ENCODE measurements at places on chromosomes 4 and X.

- no peak for DNase-seq
These were observed 347.5 kb downstream of the NKX6-1 start for GRCh38 chr4:84151574-84151973.

GRCh38 chrX:12463873-12464272, 325.6 kb downstream of the FRMPD4 start:
- no peak for DNase-seq

- no peak for DNase-seq
These were observed 18.6 kb downstream of the MEPE start for GRCh38 chr4:87851332-87851731.

- DNase-seq: no peak
These were observed 4.9 kb downstream of the LYAR start for GRCh38 chr4:4284827-4285618.

DNA sequence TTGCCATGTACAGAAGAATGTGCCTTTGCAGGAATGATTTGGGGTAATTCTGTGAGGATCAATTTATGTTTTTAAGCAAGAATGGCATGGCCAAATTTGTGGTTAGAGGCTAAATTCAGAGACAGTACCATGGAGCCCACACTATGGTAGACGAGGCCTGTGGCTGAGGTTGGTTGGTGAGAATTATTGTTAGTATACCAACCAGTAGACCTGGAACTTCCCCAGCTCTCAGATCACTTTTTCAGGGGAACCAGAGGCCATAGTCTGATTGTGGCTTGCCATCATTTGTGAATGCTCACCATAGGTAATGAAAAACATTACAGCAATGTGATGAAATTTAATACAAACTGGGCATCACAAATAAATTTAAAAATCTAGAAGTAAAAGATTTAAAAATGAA, 56.3 kb downstream of the SHISA3 start:
- DNase-seq: no peak

DNA sequence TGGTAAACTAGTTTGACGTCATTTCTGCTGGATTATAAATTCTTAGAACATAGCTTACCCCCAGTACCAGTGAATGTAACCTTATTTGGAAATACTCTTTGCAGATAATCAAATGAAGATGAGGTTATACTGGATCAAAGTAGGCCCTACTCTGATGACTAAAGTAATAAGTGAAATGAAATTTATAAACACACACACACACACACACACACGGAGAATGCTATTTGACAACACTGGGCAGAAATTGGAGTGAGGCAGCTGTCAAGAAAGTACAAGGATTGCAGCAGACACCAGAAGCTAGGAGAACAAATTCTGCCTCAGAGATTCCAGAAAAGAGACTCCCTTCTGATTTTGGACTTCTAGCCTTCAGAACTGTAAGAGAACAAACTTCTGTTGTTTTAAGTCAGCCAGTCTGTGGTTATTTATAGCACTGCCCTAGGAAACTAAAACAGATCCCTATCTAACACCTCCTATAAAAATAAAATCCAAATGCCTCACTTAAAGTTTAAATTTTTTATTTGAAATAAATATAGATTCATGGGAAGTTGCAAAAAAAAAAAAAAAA, 448.6 kb downstream of the PCDH18 start:
- no peak for DNase-seq

GRCh38 chr4:29002151-29002550, 1718.0 kb upstream of the PCDH7 start:
- no peak for DNase-seq

DNA sequence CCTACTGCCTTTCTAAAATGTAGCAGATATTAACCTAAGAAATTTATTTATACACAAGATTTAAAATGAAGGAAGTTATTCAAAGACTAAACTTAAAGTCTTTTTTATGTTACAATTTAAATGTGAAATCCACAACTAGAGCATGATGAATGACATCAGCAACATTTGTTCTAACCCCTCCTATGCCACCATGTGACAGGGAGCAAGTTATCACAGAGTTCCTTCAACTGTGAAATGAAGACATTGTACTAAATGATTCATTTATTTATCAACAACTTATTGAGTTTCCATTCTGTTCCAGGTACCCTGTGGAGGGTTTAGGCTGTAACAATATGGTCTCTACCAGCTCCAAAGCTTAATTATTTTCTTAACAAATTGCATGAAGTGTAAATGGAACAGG, 76.9 kb downstream of the SLC39A8 start:
- no peak for DNase-seq

DNA sequence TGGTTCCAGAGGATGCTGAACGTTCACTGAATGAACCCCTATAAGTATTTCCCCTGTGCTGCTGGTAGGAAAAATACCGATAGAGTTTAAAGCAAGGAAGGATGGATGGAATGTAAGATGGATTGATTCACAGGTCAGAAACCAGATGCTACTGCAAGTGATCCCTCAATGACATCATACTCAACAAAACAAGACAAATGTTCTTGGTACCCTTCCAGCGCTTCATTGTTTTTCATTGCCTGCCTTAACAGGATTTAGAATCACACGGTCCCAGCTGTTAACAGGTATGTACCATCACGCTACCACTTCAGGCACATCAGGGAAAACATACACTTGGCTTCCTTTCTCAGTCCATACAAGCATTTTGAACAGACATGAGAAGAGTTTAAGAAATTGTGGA, 118.1 kb upstream of the TLR3 start:
- DNase-seq: no peak

DNA sequence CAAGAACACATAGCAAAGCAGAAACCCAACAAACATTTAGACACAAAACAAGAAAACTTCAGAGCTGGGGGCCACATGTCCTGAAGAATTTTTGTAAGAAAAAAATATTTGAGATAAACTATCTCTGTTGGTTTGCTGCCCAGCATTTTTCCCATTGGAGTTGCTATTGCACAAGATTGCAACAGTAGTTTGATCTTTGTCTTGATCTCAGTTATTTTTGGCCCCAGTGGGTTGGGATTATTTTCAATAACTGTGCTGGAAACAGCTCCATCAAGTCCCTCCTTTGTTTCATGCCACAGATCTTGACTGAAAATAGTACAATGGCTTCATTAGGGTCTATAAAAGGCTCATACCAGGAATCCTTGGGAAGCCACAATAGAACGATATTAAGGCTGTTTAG, 103.8 kb upstream of the RAI2 start:
- DNase-seq: no peak

GRCh38 chr4:147831551-147832171, 99.8 kb downstream of the ARHGAP10 start:
- DNase-seq: no peak

DNA sequence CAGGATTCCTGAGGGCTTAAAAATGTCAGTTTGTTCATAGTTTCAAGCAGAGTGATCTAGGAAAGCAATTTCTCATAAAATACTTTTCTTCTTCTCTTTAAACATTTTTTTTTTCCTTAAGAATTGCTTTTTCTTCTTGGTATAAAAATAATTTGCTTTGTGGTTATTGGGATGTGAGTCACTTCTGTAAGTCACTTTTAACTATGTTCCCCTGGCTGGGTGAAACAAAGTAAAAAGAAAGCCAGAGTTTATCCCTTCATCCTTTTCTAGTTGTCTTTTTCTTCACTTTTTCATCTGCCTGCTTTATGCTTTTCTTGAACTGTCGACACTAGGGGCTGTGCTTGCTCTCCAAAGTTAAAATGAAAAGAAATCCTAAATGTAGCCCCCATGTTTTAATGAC, 33.5 kb downstream of the ARSJ start:
- no peak for DNase-seq

DNA sequence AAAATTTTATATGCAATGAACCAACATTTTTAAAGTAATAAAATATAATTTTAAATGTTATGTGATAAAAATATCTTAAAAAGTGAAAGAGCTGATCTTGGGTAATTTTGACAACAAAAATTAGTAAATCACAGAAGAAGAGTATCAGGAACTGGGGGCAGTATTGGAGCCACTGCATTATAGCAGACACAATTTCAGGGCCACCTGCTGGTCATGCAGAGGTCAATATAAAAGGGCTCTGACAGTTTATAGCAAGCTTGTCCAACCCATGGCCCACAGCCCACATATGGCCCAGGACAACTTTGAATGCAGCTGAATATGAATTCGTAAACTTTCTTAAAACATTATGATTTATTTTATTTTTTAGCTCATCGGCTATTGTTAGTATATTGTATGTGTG, 13.0 kb upstream of the LEF1 start:
- DNase-seq: no peak

DNA sequence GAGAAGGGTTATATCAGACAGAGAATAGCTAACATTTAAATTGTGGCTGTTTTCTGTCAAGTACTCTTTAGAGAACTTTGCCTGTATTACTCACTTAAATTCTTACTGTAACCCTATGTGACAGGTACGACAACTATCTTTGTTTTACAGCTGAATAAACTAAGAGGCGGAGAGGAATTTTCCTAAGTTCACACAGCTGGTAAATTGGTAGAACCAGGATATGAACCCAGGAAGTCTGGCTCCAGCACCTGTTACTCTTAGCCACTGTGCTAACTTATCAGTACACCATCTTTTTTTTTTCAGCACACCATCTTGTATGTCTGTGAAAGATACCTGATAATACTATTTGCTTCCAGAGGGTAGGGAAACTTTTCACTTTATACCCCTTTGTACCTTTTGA, 2.0 kb upstream of the SYP start:
- DNase-seq: no peak

- DNase-seq: no peak
These were observed 108.5 kb upstream of the GLRA2 start for GRCh38 chrX:14420841-14421240.

DNA sequence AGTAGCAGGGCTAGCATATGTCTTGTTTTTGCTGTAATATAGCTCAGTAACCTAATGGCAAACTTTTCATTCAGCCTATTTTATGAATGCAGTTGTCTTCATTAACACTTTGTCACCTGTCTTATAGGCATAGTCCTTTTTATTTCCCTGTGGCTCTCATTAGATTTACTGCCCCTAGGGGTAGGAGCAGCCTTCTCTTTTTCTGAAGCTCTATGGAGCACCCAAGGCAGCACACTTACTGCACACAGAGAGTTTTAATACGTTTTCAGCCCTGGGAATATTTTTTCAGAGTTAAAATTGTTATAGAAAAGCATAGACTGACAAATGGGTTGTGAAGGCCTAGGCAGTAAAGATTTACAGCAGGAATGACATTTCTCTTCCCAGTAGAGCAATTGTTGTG, 406.8 kb downstream of the TMA16 start:
- DNase-seq: no peak

DNA sequence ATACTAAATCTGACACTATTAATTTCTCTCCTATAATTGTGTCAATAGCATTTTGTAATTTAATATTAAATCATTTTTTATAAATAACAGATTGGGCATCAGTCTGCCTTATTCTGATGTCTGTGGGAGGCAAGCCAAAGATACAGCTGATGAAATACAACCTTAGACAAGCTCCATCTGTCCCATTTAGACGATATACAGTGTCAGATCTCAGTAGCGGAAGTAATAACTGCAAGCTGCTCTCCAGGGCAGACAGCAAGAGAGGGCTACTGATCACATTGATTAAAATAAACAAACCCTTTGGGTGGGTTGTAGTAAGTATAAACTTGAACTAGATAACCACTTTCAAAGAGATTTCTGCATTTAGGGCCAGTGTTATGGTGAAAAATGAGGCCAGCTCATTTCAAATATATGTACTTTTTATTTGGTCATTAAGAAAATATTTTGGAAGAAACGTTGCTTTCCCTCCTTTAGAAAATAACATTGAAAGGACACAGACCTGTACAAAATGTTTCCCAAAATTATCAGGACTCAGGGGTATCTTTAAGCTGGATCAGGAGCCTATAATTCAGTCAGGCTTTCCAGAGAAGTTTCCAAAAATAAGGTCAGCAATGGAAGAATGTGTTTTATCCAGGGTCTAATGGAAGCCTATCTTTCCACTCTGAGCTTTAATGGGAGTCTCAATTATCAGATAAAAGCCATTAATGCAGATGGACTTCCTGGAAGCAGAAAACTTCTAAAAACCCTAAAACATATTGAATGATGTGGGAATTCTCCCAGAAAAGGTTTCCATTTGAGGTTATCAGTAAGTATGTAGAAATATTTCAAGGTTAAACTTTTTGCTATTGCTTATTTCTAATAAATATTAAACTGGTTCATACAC, 1028.8 kb upstream of the IGFBP7 start:
- no peak for DNase-seq

- no peak for DNase-seq
These were observed 754.8 kb upstream of the FRG1 start for GRCh38 chr4:189185810-189186432.
